ENCODE measurements at places on chromosomes 6 and 20.

DNA sequence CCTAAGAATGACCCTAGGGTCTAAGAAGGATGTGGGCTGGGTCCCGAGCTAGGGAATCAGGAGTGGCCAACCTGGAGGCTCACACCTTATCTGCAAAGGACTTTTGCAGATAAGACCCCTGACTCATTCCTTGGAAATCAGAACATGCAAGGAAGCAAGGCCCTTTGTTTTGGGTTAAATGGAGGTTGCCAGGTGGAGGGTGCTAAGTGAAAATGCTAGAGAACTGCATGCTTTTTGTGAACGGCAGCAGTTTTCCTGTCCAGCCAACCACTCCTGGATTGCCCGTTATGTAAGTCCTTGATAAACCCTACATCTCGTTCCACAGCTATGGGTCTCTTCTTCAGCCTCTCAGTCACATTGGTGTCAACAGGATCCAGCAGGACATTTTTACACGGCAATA lies 52.1 kb upstream of the CST7 start:
- no peaks in the 10 kb centered on the region for H3K36me3 ChIP-seq
- H3K27ac ChIP-seq = no peak overlapping the region
- peaks cover 23% of the 10 kb centered on the region for H3K27me3 ChIP-seq
- no peaks in the 10 kb centered on the region for H3K4me1 ChIP-seq
- DNase-seq = no peak
- H3K4me3 ChIP-seq = no peak overlapping the region

DNA sequence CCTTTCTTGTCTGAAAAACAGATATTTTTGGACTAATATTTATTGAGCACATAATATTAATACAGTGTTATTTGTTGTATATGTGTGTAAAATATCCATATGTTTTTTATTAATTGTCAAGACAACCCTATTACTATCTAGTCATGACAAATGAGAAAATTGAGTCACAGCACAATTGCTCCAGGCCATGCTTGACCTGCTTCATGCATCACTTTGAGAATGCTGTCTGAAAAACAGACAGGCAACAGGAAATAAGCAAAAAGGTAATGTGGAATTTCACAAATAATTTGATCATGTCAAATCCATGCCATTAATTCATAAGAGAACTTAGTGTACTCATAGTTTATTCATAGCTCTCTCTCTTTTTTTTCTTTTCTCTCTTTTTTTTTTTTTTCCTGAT lies 246.5 kb downstream of the RIMS1 start:
- no peaks in the 10 kb centered on the region for H3K27me3 ChIP-seq
- H3K4me3 ChIP-seq = no peak overlapping the region
- H3K27ac ChIP-seq = no peak overlapping the region
- no peaks in the 10 kb centered on the region for H3K4me1 ChIP-seq
- DNase-seq = no peak
- no peaks in the 10 kb centered on the region for H3K36me3 ChIP-seq

DNA sequence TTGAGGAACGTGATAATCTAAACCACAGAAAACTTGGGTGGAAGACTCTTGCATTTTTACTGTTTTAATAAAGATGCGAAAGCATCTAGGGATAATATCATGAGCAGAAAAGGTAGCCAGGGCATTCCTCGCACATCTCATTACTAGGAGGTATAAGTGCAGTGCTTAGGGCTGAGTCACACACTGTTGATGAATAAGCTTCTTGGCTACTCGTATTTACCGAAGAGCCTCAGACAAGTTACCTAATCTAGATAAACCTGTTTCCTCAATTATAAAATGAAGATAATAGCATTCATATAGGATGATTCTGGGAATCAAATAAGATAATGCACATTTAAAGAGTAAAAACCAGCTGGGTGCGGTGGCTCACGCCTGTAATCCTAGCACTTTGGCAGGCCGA lies 780 bp upstream of the KIAA0319 start:
- no peak overlapping the region for H3K27ac ChIP-seq
- H3K4me3 ChIP-seq = no peak overlapping the region
- DNase-seq = no peak
- H3K36me3 ChIP-seq = no peaks in the 10 kb centered on the region
- H3K27me3 ChIP-seq = peaks cover 15% of the 10 kb centered on the region

DNA sequence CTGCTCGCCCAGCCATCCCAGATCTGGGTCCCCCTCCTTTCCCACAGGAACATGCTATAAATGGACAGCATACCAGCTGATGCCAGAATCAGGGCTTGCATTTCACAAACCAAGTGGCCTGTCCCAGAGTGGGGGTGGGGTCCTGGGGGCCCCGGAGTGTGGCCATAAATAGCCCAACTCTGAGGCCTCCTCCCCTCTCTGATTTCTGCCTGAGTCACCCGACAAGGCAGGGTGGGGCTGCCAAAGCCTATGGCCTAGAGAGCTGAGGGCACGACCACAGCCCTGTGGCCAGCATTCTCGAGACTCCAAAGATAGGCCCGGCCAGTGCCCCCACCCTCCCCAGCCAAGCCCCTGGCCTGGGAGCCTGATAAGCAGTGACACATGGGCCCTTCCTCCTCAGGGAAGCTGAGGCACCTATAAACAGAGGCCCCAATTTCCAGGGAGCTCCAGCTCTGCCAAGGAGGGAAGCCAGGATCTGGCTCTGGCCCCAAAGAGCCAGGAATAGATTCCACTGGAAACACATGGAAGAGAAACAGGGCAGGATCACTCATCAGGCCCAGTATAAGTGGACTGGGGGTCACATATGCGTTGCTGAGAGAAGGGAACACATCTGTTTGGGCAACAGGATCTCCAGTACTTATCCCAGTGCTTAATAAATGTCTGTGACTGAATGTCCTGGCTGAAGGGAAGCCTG lies 20.3 kb downstream of the SNTA1 start:
- H3K27ac ChIP-seq = no peak overlapping the region
- H3K4me3 ChIP-seq = no peak overlapping the region
- no peaks in the 10 kb centered on the region for H3K27me3 ChIP-seq
